Fibroblast of lung (primary cell): ENCODE measurements at places on chromosomes 5 and 9. TPM values are rescaled to one million over a fixed set of nuclear protein-coding genes. Genes with fewer than 3 reads are reported as not detected.

DNA sequence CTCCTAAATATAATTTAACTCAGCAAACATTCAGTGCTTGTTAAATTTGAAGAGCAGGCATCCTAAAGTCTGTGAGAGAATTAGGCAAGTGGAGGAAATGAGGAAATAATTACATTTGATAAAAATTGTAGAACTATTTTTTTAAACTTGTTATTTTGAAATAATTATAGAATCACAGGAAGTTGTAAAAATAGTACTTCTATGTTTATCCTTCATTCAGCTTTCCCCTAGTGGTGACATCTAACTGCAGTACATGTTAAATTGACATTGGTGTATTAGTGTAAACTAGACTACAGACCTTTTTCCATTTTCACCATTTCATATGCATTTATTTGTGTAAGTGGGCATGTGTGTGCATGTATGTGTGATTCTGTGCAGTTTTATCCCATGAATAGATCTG lies 51.6 kb downstream of the F2RL2 start:
- H3K4me3 ChIP-seq = no peak overlapping the region
- no peak for DNase-seq
- H3K4me1 ChIP-seq = no peaks in the 10 kb centered on the region
- H3K27ac ChIP-seq = no peak overlapping the region

DNA sequence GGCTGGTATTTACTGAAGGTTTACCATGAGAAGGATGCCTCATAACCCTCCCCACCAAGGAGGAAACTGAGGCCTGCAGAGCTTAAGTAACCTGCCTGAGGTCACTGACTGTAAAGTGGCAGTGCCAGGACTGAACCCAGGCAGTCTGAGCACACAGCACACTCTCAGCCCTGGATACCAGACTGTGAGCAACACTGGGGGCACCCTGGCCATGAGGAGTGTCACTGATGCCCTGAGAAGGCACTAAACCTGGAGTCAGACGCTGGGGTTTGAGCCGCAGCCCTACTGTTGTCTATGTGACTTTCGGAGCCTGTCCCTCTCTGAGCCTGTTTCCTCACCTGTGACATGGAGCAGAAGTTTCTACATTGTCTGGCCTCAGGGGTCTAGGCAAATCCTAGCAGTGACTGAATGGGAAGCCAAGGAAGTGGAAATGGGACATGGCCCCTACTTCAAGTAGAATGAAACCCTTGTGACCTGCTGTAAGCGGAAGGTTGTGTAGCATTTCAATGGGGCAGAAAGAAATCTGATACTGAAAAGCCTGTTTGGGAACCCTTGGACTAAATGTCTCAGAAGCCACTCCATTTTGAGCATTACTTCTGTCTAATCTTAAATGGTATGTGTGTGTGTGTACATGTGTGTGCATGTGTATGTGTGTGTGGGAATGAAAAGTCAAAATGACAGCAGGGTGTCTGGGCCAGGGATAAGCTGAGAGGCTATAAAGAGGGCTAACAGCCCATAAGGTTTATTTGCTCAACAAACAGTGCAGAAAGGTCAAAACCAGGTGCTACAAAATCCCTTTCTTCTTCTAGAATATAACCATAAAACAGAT lies 36.0 kb downstream of the B4GALT1 start:
- peaks cover 8% of the 10 kb centered on the region for H3K36me3 ChIP-seq
- no peaks in the 10 kb centered on the region for H3K27me3 ChIP-seq
- no peak overlapping the region for H3K27ac ChIP-seq
- DNase-seq = no peak

- DNase-seq = no peak
- H3K27me3 ChIP-seq = no peaks in the 10 kb centered on the region
- H3K4me3 ChIP-seq = no peak overlapping the region
- no peaks in the 10 kb centered on the region for H3K4me1 ChIP-seq
Measured at GRCh38 chr5:41683181-41683580, 172.8 kb upstream of the PLCXD3 start.

DNA sequence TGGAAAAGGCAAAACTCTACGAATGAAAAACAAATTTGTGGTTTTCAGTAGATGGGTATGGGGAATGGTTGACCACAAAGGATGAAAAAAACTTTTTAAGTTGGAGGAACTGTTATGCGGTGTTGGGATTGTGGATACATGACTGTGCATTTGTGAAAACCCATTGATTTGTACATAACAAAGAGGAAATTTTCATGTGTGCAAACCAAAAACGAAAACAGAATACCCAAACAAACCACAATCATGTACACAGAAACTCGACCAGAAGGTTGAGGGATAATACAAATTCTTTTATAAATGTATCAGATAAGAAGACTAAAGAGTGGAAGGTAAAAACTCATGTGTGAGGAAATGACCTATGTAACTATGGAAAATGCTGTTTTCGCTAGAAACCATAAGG lies 1012.4 kb downstream of the CDH18 start:
- no peak for DNase-seq
- no peak overlapping the region for H3K4me3 ChIP-seq
- H3K36me3 ChIP-seq = no peaks in the 10 kb centered on the region
- H3K27me3 ChIP-seq = no peaks in the 10 kb centered on the region

GRCh38 chr5:83077662-83078261 lies 415 bp downstream of the XRCC4 start:
- no peaks in the 10 kb centered on the region for H3K27me3 ChIP-seq
- H3K4me1 ChIP-seq = no peaks in the 10 kb centered on the region
- DNase-seq = peak; percentile 33

DNA sequence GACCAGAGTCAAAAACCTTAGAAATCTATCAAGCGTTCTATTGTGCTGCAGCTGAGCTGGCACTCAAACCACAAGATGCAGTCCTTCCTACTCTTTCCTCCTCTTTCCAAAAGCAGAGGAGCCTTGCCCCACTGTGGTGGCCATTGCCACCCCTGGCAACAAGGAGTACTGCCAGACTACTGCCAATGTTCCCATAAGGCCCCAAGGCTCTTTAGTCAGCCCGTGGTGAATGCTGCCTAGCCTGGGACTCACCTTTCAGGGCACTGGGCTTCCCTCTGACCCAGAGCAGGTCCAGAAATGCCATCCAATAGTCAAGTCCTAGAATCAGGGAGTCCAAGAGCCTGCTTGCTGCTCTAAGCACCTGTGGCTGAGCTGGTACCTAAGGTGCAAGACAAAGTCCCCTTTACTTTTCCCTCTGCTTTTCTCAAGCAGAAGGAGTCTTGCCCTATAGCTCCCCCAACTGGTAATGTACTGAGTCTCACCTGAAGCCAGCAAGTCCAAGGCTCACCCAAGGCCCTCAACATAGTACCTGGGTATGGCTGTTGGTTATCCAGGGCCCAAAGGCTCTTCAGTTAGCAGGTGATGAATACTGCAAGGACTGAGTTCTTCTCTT lies 219.4 kb downstream of the ATPSCKMT start:
- H3K36me3 ChIP-seq = no peaks in the 10 kb centered on the region
- no peak overlapping the region for H3K4me3 ChIP-seq
- peak; percentile 52 for DNase-seq
- H3K4me1 ChIP-seq = no peaks in the 10 kb centered on the region
- H3K27me3 ChIP-seq = no peaks in the 10 kb centered on the region

DNA sequence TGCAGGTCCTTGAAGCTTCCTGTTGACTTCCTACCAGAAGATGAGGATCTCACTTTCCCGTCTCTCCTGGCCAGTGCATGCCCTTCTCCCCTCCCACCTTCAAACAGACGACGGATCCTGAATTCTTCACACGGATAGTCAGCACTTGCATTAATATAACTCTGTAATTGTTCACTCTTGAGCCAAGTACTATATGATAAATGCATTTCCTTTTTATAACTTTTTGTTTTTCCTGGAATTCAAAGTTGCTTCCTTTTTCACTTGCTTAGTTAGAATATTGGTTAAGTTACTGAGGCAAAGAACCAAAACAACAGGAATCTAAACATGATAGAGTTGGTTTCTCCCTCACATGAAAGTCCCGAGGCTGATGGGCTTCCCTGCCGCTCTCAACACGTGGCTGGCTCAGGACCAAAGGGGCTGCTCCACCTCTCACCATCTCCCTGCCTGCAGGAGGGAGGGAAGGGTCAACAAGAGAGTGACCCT lies 20.2 kb upstream of the EGFL7 start:
- peaks cover 6% of the 10 kb centered on the region for H3K4me1 ChIP-seq
- H3K36me3 ChIP-seq = no peaks in the 10 kb centered on the region
- H3K27me3 ChIP-seq = peaks cover 6% of the 10 kb centered on the region
- no peak overlapping the region for H3K4me3 ChIP-seq

GRCh38 chr9:86096386-86096785 lies 3.0 kb downstream of the GOLM1 start:
- H3K36me3 ChIP-seq = no peaks in the 10 kb centered on the region
- H3K27ac ChIP-seq = no peak overlapping the region
- no peak overlapping the region for H3K4me3 ChIP-seq
- H3K27me3 ChIP-seq = no peaks in the 10 kb centered on the region
- peak; percentile 64 for DNase-seq

DNA sequence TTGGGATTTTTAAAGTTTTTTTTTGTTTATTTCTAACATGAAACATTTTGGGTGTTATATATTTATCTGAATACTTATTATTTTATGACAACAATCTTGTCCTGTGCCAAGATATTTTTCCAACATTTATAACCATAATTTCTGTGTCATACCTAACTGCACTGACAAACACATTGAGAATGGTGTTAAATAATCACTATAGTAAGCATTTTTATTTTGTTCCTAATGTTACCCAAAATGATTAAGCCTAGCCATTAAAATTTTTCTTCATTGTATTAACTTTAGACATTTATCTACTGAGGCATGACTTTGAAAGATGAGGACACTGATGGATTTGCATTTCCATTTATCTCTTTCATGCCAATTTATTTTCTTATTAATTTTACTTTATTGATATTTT lies 91.6 kb upstream of the STK32A start:
- no peaks in the 10 kb centered on the region for H3K36me3 ChIP-seq
- no peak overlapping the region for H3K27ac ChIP-seq
- no peaks in the 10 kb centered on the region for H3K4me1 ChIP-seq
- no peak overlapping the region for H3K4me3 ChIP-seq

GRCh38 chr9:98415782-98416181 lies 160.3 kb upstream of the TBC1D2 start:
- no peak overlapping the region for H3K4me3 ChIP-seq
- no peaks in the 10 kb centered on the region for H3K27me3 ChIP-seq
- no peak overlapping the region for H3K27ac ChIP-seq

GRCh38 chr9:109225629-109226028 lies 58.6 kb upstream of the FRRS1L start:
- H3K4me3 ChIP-seq = no peak overlapping the region
- H3K36me3 ChIP-seq = no peaks in the 10 kb centered on the region
- no peak for DNase-seq
- H3K27ac ChIP-seq = no peak overlapping the region
- H3K4me1 ChIP-seq = no peaks in the 10 kb centered on the region

GRCh38 chr5:76111477-76112174 lies 28.4 kb downstream of the SV2C start:
- H3K4me3 ChIP-seq = no peak overlapping the region
- H3K4me1 ChIP-seq = no peaks in the 10 kb centered on the region

GRCh38 chr5:91311168-91311696 lies 71.9 kb downstream of the ARRDC3 start:
- peaks cover 19% of the 10 kb centered on the region for H3K4me1 ChIP-seq
- peak overlapping the region; percentile 84 for H3K27ac ChIP-seq
- H3K4me3 ChIP-seq = no peak overlapping the region
- no peak for DNase-seq

DNA sequence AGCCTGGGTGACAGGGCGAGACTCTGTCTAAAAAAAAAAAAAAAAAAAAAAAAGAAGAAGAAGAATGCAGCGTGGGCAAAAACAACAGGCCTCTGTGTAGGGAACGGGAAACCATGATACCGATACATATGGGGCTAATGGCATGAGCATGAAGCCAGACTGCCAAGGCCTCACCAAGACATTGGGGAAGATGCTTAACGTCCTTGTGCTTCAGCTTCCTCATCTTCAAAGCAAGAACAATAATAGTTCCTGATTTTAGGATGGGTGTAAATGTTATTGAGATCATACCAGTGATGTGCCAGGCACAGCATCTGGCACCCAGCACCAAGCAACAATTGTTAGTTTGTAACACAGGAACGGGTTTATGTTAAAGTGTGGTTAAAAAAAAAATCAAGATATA lies 51.4 kb downstream of the NEURL1B start:
- no peaks in the 10 kb centered on the region for H3K27me3 ChIP-seq
- H3K4me1 ChIP-seq = peaks cover 10% of the 10 kb centered on the region
- no peaks in the 10 kb centered on the region for H3K36me3 ChIP-seq

DNA sequence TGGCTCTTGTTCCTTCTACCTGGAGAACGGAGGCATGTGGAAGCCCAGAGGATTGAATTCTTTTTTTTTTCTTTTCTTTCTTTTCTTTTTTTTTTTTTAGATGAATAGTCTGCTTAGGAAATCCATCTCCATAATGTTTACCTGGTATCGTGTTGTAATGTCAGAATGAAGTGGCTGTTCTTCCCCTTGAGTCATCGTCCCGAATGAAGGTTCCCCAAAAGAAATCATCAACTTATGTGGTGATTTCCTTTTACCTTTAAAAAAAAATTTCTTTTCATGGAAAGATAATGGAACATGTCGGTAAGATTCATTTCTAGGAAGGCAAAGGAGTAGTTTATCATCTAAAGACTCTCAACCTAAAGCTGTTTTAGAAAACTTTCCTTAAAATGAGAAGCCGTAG lies 59.7 kb downstream of the DOCK8 start:
- no peaks in the 10 kb centered on the region for H3K27me3 ChIP-seq
- H3K4me3 ChIP-seq = no peak overlapping the region
- no peak overlapping the region for H3K27ac ChIP-seq
- H3K4me1 ChIP-seq = no peaks in the 10 kb centered on the region
- no peaks in the 10 kb centered on the region for H3K36me3 ChIP-seq
- DNase-seq = no peak

GRCh38 chr9:115035841-115036612 lies 81.9 kb downstream of the TNC start:
- no peak overlapping the region for H3K4me3 ChIP-seq
- H3K27ac ChIP-seq = peak overlapping the region; percentile 22

GRCh38 chr9:83489961-83490360 lies 48.2 kb downstream of the FRMD3 start:
- H3K4me3 ChIP-seq = no peak overlapping the region
- no peaks in the 10 kb centered on the region for H3K27me3 ChIP-seq
- H3K4me1 ChIP-seq = no peaks in the 10 kb centered on the region

- no peaks in the 10 kb centered on the region for H3K36me3 ChIP-seq
- DNase-seq = no peak
- no peaks in the 10 kb centered on the region for H3K4me1 ChIP-seq
- no peak overlapping the region for H3K4me3 ChIP-seq
- no peaks in the 10 kb centered on the region for H3K27me3 ChIP-seq
- no peak overlapping the region for H3K27ac ChIP-seq
Measured at GRCh38 chr9:112743216-112743836, 7.2 kb upstream of the SNX30 start.

The CDKN2B-AS1 gene
- polyA plus RNA-seq = 1.1 and 1.7 TPM in 2 replicates

The C8G gene
- polyA plus RNA-seq = 0.40 TPM in 1 of 2 replicates, not detected in the other

The THBS4 gene
- polyA plus RNA-seq = 0.11 and 0.79 TPM in 2 replicates

The NR3C1 gene
- 59.4 and 85.3 TPM in 2 replicates for polyA plus RNA-seq

The FCHO2 gene
- 10.2 and 11.3 TPM in 2 replicates for polyA plus RNA-seq

The RGS7BP gene
- polyA plus RNA-seq = 0.20 and 0.23 TPM in 2 replicates

The CDK9 gene
- 76.6 and 82.2 TPM in 2 replicates for polyA plus RNA-seq
